Activated CD4-positive, alpha-beta T cell treated with anti-CD3 and anti-CD28 coated beads, Interleukin-2, Interleukin-4, amounts not matched to agents 100 ng/mL and 50 ng/mL, durations not matched to agents 16 hours and 8 hours (primary cell): ENCODE measurements at places on chromosomes 1 and 21.

DNA sequence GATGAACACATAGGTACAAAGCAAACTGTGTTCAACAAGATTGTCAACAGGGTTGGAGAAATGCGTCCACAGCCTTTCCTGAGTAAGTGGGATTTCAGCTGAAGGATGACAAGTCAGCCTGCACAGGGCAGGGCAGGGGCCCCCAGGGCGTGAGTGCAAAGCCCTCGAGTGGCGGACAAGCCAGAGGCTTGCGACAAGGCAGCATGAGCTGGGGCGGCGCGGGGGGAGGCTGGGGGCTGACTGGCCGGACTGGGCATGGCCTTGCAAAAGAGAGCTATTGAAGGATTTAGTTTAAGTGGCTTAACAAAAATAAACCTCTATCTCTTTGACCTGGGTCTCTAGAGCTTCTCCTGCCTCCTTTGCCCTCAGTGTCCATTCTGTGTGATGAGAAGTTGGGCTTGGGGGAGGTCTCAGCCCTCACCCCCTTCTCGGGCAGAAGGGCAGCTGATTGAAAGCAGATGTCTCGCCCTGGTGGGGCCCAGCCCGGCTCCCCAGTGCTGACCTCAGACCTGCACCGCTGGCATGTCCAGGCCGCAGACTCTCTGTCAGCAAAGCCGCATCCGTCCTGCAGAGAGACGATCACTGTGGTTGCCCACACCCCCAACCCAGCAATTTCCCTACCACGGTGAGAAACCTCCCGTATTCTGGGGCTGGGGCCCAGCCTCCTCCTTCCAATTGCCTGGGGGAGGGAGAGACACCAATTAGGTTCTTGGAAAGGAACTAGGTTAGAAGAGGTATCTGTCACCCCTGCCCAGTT lies 24.3 kb upstream of the EPS8L3 start:
- no peak for DNase-seq

DNA sequence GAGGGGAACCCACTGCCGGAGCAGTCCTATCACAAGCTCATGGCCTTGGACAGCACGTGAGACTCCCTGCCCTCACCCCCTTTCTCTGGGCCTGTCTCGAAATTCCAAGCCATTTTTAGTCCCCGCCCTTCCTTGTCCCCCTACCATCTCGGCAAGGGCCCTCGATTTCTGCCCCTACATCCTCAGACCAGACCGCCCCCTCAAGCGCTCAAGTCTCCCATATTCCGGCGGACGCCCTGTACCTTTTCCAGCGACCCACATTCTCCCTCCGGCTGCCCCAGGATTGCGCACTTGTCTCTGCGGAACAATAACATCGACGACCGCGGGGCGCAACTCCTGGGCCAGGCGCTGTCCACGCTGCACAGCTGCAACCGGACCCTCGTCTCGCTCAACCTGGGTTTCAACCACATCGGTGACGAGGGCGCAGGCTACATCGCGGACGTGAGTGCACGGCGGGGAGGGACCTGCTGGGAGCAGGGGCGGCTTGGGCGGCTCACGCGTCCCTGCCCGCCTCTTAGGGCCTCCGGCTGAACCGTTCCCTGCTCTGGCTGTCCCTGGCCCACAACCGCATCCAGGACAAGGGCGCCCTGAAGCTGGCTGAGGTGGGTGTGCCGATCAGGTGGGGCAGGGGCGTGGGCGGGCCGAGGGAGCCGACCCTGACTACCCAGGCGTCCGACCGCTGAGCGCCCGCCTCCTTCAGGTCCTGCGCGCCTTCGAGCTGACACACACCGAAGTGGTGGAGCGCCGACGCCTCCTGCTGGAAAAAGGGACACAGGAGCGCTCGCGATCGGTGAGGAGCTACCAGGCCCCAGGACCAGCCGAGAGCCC lies 7.0 kb downstream of the LRRC71 start:
- DNase-seq: peak; percentile 60

DNA sequence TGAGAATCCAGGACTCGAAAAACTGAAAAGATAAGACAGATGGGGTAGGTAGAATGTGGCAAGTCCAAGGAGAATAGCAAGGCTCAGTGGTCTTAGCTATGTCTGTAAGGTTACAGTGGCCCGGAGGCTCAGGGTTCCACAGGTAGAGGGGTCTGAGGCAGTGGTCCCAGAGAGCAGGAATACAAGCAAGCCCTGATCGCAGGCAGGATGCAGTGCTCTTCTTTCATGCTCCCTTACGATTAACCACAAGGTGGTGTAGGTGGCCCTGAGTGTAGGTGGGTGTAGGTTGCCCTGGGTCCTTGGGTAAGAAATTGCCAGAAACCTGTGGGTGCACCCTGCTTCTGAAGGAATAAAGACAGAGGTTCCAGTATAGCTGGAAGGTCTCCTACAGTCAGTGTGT lies 99.1 kb upstream of the RAB3GAP2 start:
- DNase-seq: no peak

- no peak for DNase-seq
These were observed 3.6 kb downstream of the ERG start for GRCh38 chr21:38494703-38495102.

DNA sequence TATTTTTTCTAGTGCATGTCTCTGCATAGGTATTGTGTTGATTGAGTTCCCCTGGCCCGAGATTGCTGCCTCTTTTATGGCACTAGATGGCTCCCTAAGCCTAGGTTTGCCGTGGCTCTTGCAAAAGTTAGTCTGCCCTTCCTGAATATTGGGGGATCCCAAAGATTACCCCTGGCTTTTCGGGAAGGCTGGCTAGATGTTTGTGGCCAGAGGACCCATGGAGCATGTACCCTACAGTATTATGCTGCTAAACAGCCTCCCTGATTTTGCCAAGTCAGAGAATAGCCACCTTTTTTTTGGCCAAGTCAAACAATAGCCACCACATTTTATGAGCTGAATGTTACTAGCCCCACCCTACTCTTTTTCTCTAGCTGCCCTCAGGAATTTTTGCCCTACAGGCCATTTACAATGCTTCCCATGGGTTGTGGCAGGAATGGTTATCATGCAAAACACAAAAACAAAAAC lies 343.2 kb downstream of the OLFM3 start:
- DNase-seq: no peak

DNA sequence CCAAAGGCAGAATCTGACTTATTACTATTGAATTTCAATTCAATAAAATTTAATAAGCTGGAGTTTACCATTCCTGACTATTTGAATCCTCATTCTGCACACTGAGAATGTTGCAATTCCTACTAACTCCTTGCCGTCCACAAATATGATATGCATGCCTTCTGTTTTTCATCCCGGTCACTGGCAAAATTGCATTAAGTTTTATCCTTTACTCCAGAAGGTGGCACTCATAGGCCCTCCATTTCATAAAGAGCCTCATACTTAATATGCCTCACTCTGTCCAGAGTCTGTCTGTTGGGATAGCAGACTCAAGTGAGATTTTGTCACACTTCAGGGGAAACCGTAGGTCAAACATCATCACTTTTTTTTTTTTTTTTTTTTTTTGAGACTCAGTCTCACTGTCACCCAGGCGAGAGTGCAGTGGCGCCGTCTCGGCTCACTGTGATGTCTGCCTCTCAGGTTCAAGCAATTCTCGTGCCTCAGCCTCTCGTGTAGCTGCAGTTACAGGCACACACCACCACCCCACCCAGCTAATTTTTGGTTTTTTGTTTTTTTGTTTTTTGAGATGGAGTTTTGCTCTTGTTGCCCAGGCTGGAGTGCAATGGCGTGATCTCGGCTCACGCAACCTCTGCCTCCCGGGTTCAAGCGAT lies 27.3 kb downstream of the F11R start:
- no peak for DNase-seq

GRCh38 chr1:161225178-161225533 lies 704 bp upstream of the TOMM40L start:
- DNase-seq: no peak

GRCh38 chr21:42302076-42302650 lies 13.0 kb downstream of the TFF3 start:
- no peak for DNase-seq
